ENCODE measurements at places on chromosomes 2 and 18.

GRCh38 chr18:77305676-77306075 is 56.0 kb downstream of the GALR1 start:
- no peak for DNase-seq

GRCh38 chr2:186771395-186771794 is 77.5 kb downstream of the FAM171B start:
- DNase-seq: no peak

DNA sequence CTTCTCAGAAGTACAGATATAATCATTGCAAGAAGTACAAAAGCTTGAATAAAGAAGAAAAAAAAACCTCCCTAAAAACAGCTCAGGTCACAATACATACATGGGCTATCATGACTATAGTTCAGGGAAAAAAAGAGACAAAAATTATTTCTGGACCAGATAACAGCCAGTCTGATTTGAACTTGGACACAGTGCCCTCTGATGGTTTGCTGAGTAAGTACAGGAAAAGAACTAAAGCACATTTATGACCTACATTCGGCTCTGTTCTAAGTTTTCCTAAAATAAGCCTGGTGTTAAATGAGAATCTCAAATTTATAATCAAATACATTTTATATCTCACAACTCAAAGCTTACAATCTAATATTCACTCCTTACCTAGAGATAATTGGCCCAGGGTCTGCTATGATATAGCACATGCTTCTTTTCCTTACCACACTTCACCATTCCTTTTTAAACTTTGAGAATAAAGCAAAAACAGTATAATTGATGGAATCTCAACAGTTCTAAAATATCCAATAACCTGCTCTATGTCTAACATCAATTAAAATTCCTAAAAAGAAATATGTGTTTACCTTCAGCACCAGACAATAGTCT is 81.1 kb downstream of the RAPH1 start:
- peak; percentile 65 for DNase-seq

- no peak for DNase-seq
These were observed 311.2 kb downstream of the OSR1 start for GRCh38 chr2:19046986-19047780.

GRCh38 chr18:59704146-59704545 is 6.9 kb upstream of the CCBE1 start:
- DNase-seq: no peak

- DNase-seq: no peak
These were observed 49.7 kb downstream of the TPO start for GRCh38 chr2:1462994-1463393.

Measured in A673 (cell line).